ENCODE measurements at places on chromosomes 7 and 10.

GRCh38 chr7:12358694-12359093, 45.0 kb downstream of the VWDE start:
- DNase-seq: no peak

DNA sequence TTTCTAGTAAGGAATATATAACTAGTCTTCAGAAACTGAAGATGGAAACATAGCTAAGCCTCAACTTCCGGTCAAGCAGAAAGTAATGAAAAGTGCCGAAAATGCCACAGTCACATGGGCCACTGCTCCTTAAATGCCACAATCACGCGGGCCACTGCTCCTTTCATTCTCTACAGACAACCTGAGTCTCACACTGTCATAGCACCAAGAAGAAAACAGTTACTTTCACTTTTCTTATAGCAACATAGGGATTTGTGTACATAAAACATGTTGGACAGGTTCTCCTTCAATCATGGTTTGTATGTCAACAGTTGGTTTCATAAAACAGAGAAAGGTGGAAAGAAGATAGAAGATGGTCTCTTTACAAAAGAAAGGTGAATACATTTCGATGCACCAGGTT, 48.6 kb upstream of the NOBOX start:
- no peak for DNase-seq

GRCh38 chr7:72058579-72058978, 353.6 kb downstream of the CALN1 start:
- no peak for DNase-seq

GRCh38 chr7:50665403-50666123, 100.4 kb upstream of the DDC start:
- DNase-seq: no peak

- DNase-seq: no peak
Observed at GRCh38 chr7:44176486-44176885, 12.8 kb downstream of the GCK start.

DNA sequence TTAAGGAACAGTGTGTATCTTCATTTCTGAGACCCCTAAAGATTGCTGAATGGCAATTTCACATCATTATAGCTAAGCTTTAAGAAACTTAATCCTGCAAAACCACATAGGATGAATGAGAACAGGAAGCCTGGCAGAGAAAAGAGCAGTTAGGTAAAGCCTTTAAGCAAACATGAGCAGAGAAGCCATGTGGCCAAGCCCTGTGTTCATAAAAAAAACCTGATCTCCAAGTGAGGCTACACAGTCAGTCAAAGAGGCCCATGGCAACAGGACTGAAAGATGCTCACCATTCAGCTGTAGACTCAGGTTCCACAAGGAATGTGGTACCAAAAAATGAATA, 9.3 kb downstream of the LIPA start:
- DNase-seq: no peak

DNA sequence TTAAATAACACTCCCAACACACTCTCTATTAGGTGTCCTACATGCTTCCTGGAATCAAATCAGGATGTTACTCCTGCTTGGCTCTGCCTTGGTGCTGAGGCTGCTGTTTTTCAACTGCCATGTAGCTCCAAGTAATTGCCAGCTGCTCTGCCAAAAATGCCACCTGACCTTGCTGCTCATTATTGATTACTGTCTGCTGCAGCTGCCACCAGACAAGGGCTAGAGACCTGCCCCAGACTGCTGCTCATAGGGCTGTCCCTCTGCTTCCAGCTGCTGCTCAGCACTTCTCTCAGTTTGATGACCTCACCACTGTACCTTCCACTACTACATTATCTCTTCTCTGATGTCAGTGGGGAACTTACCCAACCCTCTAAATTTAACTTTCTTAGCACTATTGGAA, 102.5 kb downstream of the PCLO start:
- DNase-seq: no peak

GRCh38 chr10:55091691-55092328, 290.8 kb upstream of the PCDH15 start:
- no peak for DNase-seq

DNA sequence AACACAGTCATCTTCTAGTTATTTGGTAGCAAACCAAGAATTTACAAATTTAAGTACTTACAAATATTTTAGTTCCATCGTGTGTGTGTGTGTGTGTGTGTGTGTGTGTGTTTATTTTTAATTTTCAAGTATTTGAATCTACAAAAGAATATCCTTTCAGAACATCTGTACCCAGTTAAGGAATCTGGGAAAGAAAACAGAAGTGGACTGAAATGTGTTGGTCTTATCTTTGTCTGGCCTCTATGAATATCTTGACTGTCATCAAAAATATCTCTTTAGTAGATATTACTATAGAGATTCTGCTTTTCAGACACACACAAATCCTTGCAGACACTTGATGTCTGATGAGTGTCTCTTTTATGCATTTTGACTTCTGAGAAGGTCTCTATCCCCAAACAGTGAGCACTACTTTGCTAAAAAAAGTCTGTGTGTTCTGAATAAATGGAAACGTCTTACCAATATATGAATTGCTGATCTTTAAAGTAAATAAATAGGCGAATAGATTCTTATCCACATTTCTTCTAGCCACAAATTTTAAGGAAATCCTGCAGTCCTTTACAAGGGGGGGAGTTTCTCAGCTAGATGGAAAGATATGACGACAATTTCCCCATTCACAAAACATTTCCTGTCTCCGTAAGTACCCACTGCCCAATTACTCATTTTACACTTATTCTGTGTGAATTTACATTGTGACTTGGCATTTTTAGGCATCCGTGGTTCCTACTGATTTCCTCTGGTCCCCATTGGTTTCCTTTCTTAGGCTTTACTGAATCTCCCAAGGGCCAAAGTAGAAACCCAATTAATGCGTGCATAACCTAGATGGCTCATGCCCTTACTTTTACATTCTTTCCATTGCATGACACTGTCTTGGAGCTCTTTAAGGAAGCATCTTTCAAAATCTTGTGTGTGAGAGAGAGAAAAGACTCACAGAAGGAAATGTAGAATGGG, 36.0 kb downstream of the NRCAM start:
- no peak for DNase-seq

DNA sequence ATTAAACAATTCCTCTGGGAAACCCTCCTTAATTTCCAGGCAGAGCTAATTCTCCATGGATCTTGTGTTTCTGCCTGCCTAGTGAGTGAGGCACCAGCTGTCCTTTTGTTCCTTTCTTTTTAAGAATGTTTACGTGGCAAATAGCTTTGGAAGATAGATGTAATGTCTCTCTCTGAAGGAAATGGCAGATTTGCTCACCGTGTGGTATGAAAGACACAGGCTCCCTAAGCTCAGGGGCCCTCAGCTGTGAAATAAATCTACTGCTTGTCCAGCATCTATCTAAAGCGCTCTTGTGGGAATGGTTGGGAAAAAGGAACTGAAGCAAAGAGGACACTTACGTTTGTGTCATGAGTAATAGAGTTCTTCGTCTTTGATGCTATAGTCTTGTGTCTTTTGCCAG, 64.6 kb downstream of the FAS start:
- no peak for DNase-seq

GRCh38 chr7:44403775-44404174, 78.4 kb upstream of the CAMK2B start:
- no peak for DNase-seq

DNA sequence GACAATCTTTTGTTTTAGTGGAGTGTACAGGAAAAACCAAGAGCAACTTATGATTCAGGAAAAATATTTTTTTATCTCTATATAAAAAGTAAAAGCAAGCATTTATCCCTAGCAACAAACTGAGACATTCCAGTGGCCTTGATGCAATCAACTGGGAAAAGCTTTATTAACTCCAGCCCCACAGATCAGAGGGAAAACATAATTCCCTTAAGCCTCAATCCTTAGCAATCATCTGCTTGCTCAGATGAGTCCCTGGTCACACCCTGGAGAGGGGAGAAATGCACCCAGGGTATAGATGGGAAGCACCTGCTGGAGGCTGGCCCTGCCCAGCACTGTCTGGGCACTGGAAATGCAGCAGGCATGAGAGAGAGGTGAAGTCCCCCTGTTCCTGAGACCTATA, 636.6 kb downstream of the TNS3 start:
- DNase-seq: no peak

- no peak for DNase-seq
Observed at GRCh38 chr10:91610444-91610843, 22.4 kb downstream of the PPP1R3C start.

GRCh38 chr7:8386926-8387550, 46.4 kb upstream of the NXPH1 start:
- DNase-seq: no peak

DNA sequence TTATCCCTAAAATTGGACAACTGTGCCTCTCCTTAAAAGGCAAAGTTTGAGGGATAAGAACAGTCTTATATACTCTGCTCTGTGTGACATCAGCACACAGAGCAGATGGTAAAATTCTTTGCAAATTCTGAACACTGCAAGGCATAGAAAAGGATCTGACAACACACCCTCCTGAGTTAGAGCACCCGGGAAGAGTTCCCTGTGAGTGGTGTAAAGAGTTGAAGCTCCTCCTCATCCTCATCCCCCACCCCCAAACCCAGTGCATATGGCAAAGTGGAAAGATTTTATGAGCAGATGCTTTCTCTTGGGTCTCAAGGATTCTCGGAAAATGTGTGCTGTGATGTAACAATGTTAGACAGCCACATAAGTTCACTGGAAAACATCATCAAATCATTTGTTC, 40.0 kb upstream of the DGKI start:
- no peak for DNase-seq

DNA sequence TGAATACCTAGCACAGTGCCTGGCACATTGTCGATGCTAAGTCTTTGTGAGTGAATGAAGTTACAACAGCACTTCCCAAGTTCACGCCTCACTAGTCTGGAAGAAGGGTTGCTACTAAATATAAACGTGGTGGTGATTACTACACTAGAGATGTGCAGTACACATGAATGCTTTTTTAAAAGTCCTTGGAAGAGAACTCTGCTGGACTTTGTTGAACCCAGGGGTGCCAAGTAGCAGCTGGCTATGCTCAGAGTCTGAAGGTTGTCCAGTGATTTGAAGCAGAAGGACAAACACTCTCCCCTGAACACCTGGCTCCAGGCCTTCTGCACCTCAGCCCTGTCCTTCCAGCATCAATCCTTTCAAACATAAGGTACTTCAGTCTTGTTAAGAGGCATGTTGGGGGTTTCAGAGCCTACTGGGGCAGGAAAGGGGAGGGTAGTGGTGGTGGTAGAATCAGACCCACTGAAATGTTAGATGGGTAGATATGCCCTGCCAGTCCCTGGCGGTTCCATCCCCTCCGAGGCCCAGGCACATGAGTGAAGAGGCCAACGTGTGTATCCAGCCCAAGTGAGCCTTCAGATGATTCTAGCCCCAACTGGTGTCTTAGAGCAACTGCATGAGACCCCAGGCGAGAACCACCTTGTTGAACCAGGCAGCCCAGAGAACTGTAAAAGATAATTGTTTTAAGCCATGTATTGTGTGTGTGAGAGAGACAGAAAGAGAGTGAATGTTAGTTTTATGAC, 94.4 kb downstream of the TAX1BP1 start:
- no peak for DNase-seq

DNA sequence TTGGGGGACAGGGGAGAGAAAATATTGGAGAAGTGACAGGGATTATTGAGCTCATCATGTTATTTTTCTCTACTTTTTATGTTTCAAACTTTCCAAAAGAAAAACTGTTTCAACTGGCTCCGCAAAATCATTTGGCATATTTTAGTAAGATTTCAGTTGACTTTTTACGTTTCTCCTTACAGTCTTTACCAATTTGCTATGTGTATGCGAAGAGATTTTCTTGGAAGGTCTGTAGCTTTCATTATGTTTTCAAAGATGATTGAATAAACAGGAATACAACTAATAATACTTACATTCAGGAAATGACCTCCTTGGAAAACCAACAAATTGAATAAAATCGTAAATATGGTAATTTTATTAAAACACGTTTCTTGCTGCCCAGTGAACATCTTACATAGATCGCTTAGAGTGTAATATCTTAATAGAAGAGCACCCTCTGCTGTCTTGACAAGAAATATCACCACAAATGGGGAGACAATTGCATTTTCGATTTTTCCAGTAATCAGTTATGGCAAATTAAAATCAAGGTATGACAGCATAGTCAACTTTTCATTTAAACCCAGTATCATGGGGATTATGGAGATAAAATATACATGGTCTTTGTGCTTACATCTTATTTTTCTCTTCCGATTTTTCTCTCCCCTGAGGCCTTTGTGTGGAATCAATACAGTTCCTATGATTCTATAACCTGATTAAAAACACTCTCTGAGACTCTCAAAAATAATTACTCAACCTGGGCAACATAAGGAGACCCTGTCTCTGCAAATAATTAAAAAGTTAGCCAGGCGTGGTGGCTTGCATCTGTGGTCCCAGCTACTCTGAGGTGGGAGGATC, 43.1 kb downstream of the MBL2 start:
- DNase-seq: no peak

DNA sequence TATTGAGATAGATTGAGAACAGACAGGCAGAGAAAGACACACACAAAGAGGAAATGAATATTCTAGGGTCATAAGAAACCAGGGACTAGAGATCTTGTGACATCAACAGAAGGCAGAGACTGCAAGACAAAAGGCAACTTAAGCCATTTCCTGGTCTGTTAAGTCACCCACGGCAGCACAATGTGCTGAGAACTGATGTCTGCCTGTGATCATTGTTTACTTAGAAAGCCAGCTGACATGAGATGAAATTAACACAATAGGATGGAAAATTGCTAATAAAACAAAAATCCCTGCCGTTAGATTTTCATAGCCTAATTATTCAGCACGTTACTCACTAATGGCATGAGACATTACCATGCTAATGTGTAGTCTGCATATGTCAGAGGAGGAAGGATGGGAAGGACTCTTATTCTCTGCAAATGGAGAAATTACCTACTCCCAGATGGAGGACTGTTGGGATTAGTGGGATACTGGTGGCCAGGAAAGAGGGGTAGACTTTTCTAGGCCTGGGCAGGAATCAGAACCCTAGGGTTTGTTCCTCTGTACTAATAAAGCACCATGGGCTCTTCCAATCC, 191.3 kb upstream of the PODXL start:
- no peak for DNase-seq

DNA sequence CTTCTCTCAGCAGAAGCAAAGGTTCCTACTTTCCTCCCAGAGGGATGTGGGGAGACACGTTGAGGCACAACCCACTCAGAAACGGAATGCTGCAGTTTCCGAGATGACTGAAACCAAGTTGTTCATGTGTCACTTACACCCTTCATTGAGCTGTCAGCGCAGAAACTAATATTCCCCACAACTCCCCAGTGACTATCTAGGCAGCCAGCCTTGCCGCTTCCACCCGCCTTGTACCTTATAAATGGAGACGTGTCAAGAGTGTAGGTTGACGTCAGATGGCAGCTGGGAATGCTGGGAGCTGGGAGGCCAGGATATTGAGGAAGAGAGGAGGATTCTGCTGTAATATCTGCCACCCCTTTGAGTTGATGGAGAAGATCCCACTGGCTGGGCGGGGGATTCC, 15.1 kb downstream of the GPR26 start:
- DNase-seq: no peak

- DNase-seq: no peak
Observed at GRCh38 chr10:1788401-1788800, 51.1 kb upstream of the ADARB2 start.

- DNase-seq: no peak
Observed at GRCh38 chr10:17880601-17881000, 71.1 kb upstream of the SLC39A12 start.
